Aorta (tissue), 5 donors: ENCODE measurements at places on chromosomes 16 and 17.

DNA sequence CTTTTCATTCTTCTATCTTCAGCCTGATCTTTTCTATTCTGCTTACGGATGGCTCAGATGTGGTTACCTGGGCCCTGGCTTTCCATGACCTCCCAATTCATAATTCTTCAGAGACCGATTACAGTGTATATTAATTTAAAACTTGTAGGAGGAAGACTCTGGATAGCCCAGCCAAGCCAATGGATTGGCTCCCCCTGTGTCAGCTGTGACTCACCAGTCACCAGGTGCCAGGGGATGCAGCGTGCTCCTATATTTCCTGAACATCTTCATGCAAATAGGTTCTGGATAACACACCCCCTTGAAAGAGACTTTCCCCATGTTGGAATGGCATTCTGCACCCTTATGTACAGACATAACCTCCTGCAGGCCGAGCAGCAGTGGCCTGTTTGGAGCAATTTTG, 208.3 kb upstream of the WSCD1 start:
- no peak for DNase-seq

- no peak for DNase-seq
Observed at GRCh38 chr17:29526322-29526721, 40.5 kb downstream of the ABHD15 start.

DNA sequence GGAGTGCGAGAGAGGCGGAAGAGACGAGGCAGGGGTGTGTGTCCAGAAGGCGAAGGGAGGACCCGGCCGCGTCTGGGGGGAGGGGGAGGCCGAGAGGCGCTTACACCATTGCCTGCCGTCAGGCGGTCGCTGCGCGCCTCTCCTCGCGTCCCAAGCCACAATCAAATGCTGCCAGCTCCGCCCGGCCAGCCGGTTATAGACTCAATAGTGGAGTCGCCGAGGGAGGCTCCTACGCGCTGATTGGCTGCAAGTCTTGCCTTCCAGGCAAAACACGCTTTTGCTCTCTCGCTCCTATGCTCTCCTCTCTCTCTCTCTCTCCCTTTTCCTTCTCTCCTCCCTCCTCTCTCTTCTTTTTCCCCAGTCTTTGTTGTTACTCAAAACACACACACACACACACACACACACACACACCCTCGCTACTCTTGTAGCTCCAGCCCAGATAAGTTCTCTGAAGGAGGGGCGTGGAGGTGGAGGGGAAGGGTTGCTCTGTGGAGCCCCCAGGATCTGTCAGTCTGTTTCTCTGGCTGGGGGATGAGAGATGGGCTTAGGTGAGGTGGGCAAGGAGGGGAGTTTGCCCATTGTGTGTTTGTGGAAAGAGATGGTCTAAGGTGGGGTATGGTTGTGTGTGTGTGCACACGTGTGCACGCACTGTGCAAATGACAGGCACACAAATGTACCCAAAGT, at the start of gene DLX3:
Gene DLX3 (minus strand): TSS at position 170 of the 684 bp plus-strand sequence. CDS start 226 bp downstream, outside the sequence.
- peak; percentile 89 for DNase-seq

GRCh38 chr17:69478916-69479315, 64.4 kb downstream of the MAP2K6 start:
- DNase-seq, result no peak

- DNase-seq, result peak; percentile 78
Observed at GRCh38 chr17:72122765-72123529, 2.1 kb downstream of the SOX9 start.

DNA sequence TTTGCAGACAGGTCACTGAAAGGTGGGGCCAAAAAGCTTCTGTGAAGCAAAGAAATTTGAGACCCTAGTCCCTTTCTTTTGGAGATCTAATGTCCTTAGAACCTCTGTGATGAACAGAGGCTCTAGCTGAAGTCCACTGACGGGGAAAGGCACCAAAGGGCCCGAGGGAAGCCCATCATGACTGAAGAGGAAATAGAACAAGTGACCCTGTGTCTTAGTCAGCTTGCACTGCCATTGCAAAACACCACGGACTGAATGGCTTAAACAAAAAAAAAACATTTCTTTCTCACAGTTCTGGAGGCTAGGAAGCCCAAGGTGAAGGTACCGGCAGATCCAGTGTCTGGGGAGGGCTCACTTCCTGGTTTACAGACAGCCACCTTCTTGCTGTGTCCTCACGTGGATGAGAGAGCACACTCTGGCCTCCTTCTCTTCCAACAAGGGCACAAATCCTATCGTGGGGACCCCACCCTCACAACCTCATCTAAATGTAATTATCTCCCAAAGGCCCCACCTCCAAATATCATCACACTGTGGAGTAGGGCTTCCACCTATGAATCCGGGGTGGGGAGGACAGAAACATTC, 24.3 kb upstream of the ASGR2 start:
- DNase-seq, result no peak

DNA sequence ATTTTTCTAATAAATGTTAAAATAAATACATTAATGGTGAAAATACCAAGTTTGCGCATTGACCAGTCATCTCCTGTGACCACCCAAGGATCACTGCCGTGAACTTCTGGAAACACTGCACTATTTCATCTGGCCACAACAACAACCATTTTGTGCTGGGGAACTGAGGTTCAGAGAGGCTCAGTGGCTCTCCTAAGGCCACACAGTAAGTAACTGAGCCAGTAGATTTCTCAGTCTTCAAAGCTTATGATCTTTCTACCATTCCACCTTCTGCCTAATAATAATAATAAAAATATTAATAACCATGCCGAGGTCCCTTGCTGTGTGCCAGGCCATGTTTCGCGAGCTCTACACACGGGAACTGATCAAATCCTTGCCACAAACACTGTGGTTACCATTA, 182.0 kb downstream of the IRF8 start:
- DNase-seq, result peak; percentile 9

DNA sequence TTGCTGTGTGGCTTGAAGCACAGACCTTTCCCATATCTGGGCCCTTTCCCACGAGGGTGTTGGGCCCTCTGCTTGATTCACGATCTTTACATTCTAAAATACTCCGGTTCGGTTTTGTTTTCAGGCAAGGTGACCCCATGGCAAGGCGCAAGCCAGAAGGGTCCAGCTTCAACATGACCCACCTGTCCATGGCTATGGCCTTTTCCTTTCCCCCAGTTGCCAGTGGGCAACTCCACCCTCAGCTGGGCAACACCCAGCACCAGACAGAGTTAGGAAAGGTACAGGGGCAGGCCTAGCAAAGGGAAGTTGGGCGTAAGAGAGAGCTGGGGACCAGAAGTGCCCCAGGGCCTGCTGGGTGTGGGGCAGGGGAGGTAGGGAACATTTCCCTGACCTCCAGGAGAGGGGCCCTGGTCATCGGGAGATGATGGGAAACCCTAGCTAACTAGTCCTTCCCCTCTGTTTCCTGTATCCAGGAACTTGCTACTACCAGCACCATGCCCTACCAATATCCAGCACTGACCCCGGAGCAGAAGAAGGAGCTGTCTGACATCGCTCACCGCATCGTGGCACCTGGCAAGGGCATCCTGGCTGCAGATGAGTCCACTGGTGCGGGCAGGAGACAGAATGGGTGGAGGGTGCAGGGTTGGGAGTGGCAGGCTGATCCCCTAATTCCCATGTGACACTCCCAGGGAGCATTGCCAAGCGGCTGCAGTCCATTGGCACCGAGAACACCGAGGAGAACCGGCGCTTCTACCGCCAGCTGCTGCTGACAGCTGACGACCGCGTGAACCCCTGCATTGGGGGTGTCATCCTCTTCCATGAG, 1.4 kb downstream of the ALDOA start:
- no peak for DNase-seq

DNA sequence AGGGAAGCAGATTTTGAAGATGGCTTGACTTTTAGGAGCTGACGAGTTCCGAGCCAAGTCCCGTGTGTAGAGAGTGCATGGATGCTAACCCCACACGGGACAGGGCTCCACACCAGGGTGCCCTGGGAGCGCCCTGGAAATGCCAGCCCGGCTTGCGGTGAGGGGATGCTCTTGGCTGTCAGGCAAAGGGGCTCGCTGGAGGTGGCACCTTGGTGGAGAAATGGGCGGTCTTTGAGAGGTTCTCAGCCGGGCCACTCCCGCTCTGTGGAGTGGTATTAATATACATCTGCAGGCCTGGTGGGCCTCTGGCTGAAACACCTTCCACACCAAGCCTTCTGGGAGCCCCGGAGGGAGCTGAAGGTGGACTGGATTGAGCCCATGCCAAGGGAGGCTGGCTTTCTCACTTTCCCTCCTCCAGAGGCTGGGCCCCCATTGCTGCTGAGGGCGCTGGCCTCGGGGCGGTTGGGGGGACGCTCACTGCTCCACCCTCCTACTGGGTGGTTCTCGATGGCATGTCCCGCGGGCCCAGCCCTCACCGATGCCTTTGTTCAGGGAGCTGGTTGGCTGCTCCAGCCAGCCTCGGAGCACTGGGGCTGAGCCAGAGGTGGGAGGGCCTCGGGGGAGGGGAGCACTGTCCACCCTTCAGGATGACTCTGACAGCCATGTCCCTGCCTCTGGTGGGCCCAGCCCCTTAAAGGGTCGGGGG, 210.3 kb downstream of the NTN1 start:
- DNase-seq, result no peak

DNA sequence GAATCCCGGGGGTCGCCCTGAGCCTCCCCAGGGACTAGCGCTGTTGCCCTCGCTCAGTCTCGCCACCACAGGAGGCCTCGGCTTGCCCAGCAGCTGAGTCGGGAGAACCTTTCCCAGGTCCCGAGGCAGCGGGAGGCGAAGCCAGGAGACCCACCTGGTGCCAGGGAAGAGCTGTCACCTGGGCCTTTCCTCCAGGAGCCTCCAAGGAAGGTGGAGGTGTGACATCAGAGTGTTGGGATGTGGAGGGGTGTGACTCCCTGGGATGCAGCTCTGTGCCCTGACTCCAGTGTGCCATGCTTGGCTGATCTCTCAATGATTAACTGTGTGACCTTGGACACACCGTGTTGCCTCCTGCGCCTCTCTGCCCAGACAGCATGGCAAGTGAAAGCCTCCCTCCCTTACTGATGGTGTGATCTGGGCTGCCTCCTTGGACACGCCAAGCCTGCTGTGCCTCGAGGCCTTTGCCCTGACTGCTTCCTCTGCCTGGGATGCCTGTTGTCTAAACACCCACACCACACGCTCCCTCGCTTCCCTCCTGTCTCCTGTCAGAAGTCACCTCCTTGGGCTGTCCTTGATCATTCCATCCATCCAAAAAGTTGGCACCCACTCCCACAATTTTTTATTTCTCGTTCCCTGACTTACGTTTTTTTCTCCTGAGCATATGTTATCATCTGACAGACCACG, 88.0 kb downstream of the CMIP start:
- peak; percentile 53 for DNase-seq

- DNase-seq, result no peak
Observed at GRCh38 chr16:4101421-4102219, 14.6 kb downstream of the ADCY9 start.

GRCh38 chr17:49378311-49378710, 16.3 kb upstream of the ZNF652 start:
- DNase-seq, result peak; percentile 1

GRCh38 chr16:26688105-26688504, 378.6 kb upstream of the C16orf82 start:
- DNase-seq, result no peak

- DNase-seq, result peak; percentile 82
Observed at GRCh38 chr16:17369421-17370222, 101.1 kb downstream of the XYLT1 start.

- DNase-seq, result no peak
Observed at GRCh38 chr17:77301694-77302266, 161.0 kb downstream of the SEC14L1 start.

DNA sequence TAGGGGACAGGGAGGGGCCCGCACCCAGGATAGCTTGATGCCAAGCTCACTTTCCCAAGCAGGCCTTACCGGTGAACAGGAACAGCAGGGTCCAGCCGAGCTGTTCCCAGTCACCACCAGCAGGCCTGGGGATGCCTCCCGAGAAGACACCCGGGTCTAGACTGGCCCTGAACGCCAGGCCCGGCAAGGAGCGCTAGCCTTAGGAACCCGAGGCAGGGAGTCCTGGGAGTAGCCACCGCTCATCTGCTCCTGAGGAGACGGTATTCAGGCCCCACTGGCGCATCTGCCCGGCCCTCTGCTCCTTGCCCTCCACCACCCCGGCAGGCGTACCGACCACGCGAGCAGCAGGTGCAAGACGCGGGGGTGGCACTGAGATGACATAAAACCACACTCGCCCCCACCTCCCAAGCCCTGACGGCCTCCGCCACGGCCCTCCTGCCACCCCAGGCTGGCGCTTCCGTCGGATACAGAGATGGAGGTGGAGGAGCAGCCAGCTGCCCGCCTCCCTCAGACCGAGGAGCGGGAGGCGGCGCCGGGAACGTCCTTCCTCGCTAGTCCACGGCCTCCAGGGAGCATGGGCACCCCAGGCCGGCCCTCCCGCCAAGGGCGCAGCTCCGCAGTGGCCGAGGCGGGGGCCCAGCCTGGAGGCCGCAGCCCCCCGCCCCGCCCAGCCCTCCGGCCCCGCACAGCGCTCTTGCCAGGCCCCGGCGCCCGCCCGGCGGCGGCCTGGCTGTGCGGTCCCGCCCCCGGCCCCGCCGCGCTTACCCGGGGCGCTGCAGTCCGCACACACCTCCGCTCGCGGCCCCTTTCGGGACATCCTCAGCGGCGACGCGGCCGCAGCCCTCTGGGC, 661 bp downstream of the GIT1 start:
- peak; percentile 84 for DNase-seq

DNA sequence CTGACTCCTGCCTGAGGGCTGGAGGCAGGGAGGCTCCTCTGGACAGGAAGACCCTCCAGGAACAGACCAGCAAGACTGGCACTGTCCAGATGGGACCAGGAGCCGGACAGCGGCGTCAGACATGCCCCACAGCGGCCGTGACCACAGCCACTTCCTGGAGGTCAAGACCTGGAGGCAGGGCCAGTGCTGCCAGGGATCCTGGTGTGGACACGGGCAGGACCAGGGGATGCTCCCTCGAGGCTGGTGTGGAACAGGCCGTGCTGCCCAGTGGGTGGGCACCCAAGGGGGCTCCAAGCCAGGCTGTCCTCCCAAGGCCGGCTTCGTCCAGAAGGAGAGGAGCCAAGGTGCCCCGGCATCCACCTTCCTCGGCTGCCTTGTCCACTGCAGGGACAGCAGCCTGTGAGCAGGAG, 4.5 kb upstream of the CCDC57 start:
- DNase-seq, result peak; percentile 84

- DNase-seq, result peak; percentile 86
Observed at GRCh38 chr17:82647593-82648164, 565 bp downstream of the WDR45B start.

GRCh38 chr16:26649381-26650045, 417.2 kb upstream of the C16orf82 start:
- no peak for DNase-seq

DNA sequence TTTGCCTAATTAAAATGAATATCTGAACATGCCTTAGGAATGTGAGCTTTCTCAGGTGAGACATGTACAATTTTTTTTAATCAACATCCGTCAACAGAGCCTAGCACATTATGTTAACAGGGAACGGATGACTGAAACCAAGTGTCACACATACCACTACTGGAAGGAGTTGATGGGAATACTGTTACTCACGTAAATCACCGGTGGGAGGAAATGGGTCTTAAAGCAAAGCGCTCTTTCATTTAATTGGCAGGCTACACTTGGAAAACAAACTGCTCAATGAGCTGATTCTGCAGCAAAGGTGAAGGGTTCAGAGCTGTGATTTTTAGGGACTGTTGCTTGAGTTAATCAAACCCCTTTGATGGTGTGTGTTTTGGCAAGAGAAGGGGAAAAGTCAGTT, 4.8 kb downstream of the CPPED1 start:
- DNase-seq, result no peak
